ENCODE measurements at places on chromosomes 13 and 19. TPM values are rescaled to one million over a fixed set of nuclear protein-coding genes. Genes with fewer than 3 reads are reported as not detected.

Gene CYP4F11
- total RNA-seq = 12.9 TPM

Gene EPSTI1
- total RNA-seq = 4.0 TPM

Gene POSTN
- total RNA-seq = 191 TPM

Gene CD33
- 8.1 TPM for total RNA-seq

Gene B9D2
- 1.2 TPM for total RNA-seq

Gene SOX21
- total RNA-seq = 0.28 TPM

Gene MISP
- 2.2 TPM for total RNA-seq

Gene FSD1
- total RNA-seq = not detected

Gene STOML3
- total RNA-seq = not detected

Gene FFAR1
- total RNA-seq = not detected

Gene CRB3
- total RNA-seq = 2.1 TPM

Gene SLC1A6
- not detected for total RNA-seq

Gene TRIP10
- 105 TPM for total RNA-seq

Gene ITGBL1
- 224 TPM for total RNA-seq

Gene TMEM150B
- total RNA-seq = not detected

Gene FAM216B
- not detected for total RNA-seq

Gene SLC10A2
- total RNA-seq = not detected

Gene FBXO17
- total RNA-seq = 31.7 TPM

Measured in thoracic aorta (tissue), 2 donors.